Astrocyte of the spinal cord (primary cell): ENCODE measurements at places on chromosomes 2 and 18.
A peak's percentile ranks its signal among the peaks of the same experiment; 100 is the strongest.

DNA sequence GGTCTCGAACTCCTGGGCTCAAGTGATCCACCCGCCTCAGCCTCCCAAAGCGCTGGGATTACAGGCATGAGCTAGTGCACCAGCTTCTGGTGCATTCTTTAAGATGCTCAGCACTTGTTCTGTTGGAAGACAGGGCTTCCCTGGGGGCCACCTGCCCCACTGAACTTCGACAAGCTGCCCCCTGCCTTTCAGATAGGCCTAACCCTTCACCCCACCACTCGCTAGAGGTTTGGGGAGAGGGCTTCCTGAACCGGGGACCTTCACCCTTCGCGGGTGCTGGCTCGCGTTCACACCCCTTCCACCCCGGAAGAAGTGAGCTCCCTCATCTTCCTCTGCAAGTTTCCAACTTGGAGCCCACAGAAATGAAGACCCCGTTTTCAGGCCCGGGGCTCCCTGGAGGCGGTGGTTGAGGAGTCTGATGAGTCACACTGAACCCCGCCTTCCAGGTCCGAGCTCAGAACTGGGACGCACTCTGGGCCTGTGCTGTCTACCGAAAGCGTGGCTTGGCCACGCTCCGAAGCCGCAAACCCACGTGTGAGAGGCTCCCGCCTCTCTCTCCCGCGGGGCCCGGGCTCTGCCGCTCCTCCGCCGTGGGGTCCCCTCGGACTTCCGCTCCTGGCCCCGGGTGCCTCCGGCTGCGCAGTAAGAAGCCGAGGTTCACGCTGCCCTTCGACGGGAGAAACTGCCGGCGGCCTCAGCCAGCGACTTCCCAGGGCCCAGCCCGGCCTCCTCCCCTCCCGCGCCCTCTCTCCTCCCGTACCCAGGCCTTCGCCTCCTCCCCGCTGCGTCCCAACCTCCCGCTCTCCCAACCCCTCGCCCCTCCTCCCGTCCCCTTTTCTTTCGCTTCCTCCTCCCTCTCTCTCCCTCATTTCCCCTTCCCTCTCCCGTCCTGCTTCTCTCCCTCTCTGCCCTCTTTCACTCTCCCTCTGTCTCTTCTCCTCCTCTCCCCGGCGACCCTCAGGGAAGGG, 47.5 kb upstream of the SP3 start:
- peak; percentile 46 for DNase-seq

DNA sequence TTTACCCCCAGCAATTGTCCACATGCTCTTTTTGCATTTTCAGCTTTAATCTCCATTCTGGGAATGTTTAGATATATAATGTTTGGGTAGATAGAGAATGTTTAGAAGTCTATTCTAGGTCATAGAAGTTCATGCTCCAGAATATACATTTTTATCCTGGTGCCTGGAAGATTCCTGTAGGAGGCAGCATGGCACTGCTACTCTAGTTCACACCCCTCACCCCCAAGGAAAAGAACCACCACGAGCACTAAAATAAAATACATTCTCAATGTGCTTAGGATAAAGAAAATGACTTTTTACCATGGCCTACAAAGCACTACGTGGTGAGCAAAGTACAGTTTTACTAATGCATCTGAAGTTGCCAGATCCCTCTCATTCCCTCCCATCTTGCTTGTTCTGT, 53.8 kb downstream of the MYO1B start:
- DNase-seq, result no peak

DNA sequence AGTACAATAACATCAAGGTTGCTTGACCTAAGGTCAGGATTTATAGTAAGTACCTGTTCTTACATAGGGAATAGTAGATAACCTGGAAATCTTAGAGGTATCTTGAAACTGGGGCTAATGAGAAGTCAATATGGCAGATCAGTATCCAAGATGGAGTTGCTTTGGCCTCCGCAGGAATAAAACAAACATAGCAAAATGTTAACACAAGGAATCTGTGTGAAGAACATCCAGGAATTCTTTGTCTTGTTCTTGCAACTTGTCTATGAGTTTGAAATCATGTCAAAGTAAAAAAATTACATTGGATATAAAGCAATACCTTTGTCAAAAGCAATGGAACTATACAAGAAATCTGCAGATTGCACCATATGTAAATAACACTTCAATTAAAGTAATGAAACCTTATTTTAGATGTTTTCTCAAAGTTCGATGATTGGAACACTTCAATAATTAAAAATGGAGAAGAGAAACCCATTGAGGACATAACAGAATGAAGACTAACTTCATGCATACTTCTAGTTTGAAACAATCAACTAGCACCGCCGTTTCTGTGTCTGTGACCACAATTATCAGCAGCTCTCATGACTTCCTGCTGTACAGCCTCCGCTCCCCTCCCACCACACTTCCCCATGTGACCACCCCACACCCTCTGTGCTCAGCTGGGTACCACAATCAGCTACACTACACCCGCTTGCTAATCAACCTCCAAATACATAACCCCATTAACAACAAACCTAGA, 27.6 kb downstream of the C2orf76 start:
- no peak for DNase-seq

GRCh38 chr2:100470898-100471514, 724 bp downstream of the NMS start:
- peak; percentile 5 for DNase-seq

- DNase-seq, result no peak
These were observed 37.3 kb upstream of the PEX13 start for GRCh38 chr2:60980071-60980815.

GRCh38 chr2:30714811-30715709, 92.2 kb downstream of the CAPN13 start:
- DNase-seq, result no peak

DNA sequence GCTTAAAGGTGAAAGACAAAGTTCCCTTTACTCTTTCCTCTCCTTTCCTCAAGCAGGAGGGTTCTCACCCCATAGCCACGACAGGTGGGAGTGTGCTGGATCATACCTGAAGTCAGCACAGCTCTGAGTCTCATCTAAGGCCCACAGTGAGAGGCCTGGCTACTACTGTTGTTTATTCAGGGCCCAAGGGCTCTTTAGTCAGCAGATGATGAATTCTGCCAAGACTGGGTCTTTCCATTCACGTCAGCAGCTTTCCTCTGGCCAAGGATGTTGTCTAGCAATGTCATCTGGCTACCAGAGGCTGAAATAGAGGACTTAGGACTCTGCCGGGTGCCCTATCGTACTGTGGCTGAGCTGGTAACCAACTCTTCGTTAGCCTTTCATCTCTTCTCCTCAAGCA, 308.4 kb upstream of the THUMPD2 start:
- no peak for DNase-seq

- DNase-seq, result no peak
These were observed 244.7 kb upstream of the MMADHC start for GRCh38 chr2:149832324-149832723.

DNA sequence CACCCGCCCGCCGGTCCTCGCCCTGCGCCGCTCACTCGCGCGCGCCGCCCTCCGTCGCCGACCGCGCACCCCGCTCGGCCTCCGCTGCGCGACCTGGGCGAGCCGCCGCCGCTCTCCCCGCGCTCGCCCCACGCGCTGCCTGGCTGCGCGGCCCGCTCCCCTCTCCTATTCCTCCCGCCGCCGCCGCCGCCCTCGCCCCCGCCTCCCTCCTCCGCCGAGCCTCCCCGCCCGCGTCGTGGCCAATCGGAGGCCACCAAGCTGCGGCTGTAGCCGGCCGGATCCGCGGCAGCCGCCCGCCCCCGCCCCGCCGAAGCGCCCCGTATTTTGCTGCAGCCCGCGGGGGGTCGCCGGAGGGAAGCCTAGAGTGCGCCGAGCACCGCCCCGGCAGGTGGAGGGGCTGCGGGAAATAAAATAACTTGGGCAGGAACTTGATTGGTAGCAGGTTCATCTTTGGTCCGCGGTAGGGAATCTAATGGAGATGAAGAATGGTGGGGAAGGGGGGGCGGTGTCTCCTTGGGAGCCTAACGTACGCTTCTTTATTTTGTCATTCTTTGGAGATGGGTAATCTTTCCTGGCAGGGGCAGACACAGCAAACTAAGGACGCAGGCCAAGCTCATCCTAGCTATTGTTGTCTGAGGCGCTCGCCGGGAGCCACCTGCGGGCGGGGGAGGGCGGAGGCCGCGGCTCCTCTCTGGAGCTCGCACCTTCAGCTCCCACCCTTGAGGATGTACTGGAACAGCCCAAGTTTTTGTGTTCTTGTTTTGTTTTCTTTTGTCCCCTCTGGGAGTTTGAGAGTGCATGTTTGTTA, 1.1 kb upstream of the CDH2 start:
- DNase-seq, result peak; percentile 70

- no peak for DNase-seq
These were observed 1.4 kb downstream of the PCBP1 start for GRCh38 chr2:70088598-70089219.

GRCh38 chr2:174764280-174765255, at the start of gene CHRNA1:
Gene CHRNA1 (minus strand): TSS chr2:174764472. CDS start chr2:174764394, 78 bp downstream.
- peak; percentile 68 for DNase-seq

DNA sequence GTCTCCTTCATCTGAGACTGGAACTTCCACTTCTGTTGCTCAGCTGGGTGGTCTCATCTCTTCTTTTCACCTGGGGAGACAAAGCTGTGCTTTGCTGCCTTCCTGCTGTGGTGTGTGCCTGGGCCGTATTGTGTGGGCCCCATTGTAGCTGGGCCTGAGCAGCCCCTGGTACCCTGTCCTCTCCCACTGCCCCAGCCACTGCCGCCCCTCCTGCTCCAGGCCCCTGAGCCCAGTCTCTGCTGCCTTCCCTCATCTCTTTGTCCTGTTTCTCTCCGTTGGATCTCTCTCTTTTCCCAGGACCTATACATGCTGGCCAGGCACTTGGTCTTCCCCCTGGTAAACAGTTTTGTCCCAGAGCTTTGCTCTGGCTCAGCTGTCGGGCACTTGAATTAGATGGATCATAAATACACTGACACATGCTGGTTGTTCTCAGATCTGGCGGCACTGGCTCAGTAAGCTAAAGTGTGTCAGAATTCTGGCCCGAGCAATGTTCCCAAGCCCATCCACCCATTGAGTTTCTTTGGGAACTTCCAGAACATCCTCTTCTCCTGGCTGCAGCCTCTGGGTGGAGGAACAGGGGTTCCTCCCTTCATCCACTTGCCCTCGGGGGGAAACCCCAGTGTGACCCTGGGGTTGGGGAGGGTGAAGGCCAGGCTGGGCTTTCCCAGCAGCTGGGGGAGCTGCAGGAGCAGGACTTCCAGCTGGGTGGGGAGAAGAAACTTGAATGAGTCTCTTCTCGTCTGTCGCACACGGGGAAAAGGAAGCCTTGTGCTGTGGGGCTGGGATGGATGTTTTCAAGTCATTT, 99.0 kb downstream of the DGKD start:
- no peak for DNase-seq

GRCh38 chr2:128774320-128775216, 455.9 kb upstream of the HS6ST1 start:
- no peak for DNase-seq

GRCh38 chr18:32010124-32010721, 8.4 kb upstream of the RNF125 start:
- DNase-seq, result no peak

GRCh38 chr2:10783421-10783820, 29.2 kb downstream of the PDIA6 start:
- peak; percentile 14 for DNase-seq

GRCh38 chr2:100940766-100941645, 61.1 kb upstream of the RPL31 start:
- no peak for DNase-seq

- DNase-seq, result no peak
These were observed 3.6 kb downstream of the MZT2A start for GRCh38 chr2:131488306-131489205.

GRCh38 chr2:171404719-171405118, 29.1 kb downstream of the METTL8 start:
- DNase-seq, result no peak

GRCh38 chr2:216195565-216196029, 86.4 kb downstream of the XRCC5 start:
- DNase-seq, result peak; percentile 88

DNA sequence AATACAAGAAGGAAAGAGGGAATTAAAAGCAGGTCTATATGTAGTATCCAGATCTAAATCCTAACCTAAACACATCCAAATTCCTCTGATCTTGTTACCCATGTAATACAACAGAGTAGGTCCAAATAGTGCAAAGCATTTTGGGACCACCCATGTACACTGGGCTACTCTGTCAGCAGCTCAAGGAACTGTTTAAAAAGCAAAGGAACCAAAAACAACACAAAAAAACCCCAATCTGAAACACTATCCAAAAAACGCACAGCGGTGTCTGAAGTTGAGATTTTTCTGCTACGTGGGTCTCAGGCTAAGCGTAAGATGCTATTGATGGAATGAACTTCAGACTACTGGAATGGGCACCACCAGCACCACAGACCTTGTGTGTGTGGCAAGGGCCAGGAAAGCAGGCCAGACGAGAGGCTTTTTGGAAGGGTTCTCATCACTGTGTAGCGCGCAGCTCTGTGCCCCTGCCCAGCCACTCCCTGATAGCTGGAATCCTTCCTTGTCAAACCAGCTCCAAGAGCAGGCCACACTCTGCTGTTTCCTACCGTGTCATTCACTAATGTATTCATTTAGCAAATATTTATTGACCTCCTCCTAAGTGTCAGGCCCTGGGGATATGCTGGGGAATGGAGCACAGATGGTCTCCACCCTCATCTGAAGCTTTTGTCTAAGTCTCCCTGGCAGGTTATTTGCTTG, 101.4 kb downstream of the COLEC12 start:
- no peak for DNase-seq

DNA sequence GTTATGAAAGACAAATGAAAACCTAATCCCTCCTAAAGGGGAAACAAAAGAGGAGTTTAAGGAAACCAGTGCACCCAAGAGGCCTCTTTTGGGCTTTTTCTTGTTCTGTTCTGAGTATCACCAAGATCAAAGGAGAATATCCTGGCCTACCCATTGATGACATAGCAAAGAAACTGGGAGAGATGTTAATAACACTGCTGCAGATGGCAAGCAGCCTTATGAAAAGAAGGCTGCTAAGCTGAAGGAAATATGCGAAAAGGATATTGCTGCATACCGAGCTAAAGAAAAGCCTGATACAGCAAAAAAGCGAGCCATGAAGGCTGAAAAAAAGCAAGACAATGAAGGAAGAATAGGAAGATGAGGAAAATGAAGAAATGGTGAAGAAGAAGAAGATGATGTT, 23.6 kb upstream of the STAT4 start:
- no peak for DNase-seq

- no peak for DNase-seq
These were observed 2183.6 kb upstream of the CELF4 start for GRCh38 chr18:39749154-39749553.

DNA sequence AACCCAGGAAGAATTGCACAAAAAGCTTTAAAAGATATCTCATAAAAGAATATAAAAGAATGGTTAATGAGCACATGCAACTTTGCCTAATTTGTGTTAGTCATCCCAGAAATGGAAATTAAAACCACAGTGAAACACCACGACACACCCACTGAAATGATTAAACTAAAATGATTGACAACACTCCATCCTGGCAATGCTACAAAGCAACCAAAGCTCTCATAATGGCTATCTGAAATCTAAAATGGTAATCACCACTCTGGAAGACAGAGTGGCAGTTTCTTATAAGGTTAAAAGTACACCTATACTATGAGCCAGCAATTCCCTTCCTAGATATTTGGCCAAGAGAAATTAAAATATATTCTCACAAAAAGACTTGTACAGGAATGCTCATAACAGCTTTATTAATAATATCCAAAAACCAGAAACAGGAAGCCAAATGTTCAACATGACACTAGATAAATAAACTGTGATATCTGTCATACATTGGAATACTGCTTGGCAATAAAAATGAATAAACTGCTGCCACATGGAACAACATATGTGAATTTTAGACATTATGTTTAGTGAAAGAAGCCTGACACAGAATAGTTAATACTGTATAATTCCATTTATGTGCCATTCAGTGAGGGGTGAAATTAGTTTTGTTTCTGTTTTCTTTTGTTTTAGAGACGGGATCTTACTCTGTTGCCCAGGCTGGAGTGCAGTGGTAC, 105.3 kb upstream of the BCL2L11 start:
- no peak for DNase-seq

- DNase-seq, result peak; percentile 65
These were observed 52.9 kb upstream of the NABP1 start for GRCh38 chr2:191625016-191625415.
